ENCODE measurements at places on chromosomes 3 and 15. TPM values are rescaled to one million over a fixed set of nuclear protein-coding genes. Genes with fewer than 3 reads are reported as not detected.

UPK1B gene
- 0.30 TPM for total RNA-seq

LMCD1 gene
- 142 TPM for total RNA-seq

UACA gene
- total RNA-seq, result 45.6 TPM

LMOD3 gene
- total RNA-seq, result 0.24 TPM

IL16 gene
- total RNA-seq, result 69.2 TPM

CNTN4 gene
- 4.4 TPM for total RNA-seq

SCAANT1 gene
- not detected for total RNA-seq

PAK2 gene
- total RNA-seq, result 65.8 TPM

FGF7 gene
- 137 TPM for total RNA-seq

LTF gene
- 9.0 TPM for total RNA-seq

PLSCR5 gene
- not detected for total RNA-seq

H1-8 gene
- not detected for total RNA-seq

IMPDH2 gene
- total RNA-seq, result 53.0 TPM

ADGRG7 gene
- total RNA-seq, result 0.70 TPM

EPHA3 gene
- total RNA-seq, result 10.9 TPM

FAM43A gene
- total RNA-seq, result 25.2 TPM

CFAP100 gene
- not detected for total RNA-seq

PRSS50 gene
- not detected for total RNA-seq

ARIH1 gene
- 68.9 TPM for total RNA-seq

CSPG5 gene
- total RNA-seq, result 0.82 TPM

GOLGA8T gene
- not detected for total RNA-seq

TRPM1 gene
- total RNA-seq, result not detected
